SK-N-SH treated with all-trans-retinoic acid at 6 μM for 48 hours (cell line): ENCODE measurements at places on chromosomes 6 and 20.

DNA sequence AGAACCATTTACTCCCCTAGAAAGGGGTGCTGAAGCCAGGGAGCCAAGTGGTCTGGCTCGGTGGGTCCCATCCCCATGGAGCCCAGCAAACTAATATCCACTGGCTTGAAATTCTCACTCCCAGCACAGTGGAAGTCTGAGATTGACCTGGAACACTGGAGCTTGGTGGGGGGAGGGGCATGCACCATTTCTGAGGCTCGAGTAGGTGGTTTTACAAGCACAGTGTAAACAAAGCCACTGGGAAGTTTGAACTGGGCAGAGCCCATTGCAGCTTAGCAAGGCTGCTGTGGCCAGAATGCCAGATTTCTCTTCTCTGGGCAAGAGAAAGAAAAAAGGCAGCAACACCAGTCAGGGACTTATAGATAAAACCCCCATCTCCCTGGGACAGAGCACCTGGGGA is 855.8 kb upstream of the CITED2 start:
- ATAC-seq = no peak

GRCh38 chr20:41142919-41143318 is 5.6 kb downstream of the PLCG1 start:
- ATAC-seq = no peak

- ATAC-seq = no peak
These were observed 5.4 kb downstream of the DUSP22 start for GRCh38 chr6:297571-298232.

DNA sequence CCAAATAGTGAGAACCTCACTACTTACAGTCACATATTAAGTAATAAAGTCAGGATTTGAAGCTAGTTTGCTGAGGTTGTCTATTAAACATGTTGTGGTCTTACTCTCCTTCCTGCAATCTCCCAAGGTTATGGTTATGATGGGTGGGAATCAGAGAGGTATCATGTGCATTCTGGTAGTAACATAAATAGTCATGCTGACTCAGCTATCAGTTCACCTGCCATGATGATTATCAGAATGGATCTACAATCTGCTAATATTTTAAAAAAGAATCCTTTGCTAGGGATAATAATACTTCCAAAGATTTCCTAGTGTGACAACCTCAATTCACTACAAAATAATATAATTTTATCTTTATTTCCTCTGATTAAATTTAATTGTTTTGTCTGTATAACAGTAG is 671.9 kb downstream of the KHDRBS2 start:
- no peak for ATAC-seq

GRCh38 chr6:31079656-31080261 is 32.6 kb downstream of the C6orf15 start:
- peak; percentile 91 for ATAC-seq

GRCh38 chr6:141607956-141608355 is 524.8 kb upstream of the GJE1 start:
- ATAC-seq = no peak

GRCh38 chr6:16898640-16899396 is 137.6 kb upstream of the ATXN1 start:
- no peak; the same call in 2 of the 3 replicates for ATAC-seq

- no peak for ATAC-seq
These were observed 178.6 kb downstream of the PLCB1 start for GRCh38 chr20:8310618-8311017.

DNA sequence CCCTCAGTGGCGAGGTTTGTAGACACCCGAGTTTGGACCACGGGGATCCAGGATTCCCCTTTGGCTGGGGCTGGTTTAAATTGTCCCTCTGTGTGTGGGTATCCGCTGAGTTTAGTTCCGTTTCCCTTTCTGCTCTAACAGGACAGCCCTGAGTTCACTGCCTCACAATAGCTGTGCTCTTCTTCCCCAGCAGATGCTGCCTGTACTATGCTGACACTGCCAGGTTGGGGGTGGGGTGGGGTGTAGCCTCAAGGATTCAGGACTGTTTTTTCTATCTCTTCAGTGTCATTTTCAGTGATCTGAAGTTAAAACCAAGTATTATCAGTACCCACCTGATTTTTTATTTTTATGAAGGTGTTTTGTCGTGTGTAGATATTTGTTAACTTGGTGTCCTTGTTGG is 655.0 kb downstream of the COL12A1 start:
- ATAC-seq = no peak

GRCh38 chr6:32175711-32176475 is at the start of gene AGPAT1:
Gene AGPAT1, minus strand, starts transcription at chr6:32176084. Its CDS starts 4,588 bp downstream, at chr6:32171496.
- peak; percentile 77 for ATAC-seq

GRCh38 chr6:32109114-32109764 is at the start of gene TNXB:
Gene TNXB, minus strand, starts transcription at chr6:32109338. Its CDS starts 11,140 bp downstream, at chr6:32098198.
- ATAC-seq = peak; percentile 4; the same call in 2 of the 3 replicates

DNA sequence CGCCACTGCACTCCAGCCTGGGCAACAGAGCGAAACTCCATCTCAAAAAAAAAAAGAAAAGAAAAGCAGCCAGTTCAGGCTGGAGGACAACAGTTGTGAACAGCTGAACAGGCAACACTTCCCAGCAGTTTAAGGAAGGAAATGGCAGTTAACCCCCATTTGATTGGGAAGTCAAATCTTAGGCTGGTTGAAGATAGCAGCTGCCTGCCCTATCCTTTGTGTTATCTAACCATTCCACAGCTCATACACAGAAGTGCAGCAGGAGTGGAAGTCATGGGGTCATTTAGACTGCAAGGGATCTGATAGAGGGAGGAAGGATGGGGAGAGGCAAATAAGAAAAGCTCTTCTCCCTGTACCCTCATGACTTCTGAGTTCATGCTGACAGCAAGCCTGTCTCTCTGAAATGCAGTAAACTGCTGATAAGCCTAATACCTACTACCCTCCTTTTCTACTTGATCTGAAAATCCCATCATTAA is 35.3 kb downstream of the KCTD20 start:
- no peak for ATAC-seq

DNA sequence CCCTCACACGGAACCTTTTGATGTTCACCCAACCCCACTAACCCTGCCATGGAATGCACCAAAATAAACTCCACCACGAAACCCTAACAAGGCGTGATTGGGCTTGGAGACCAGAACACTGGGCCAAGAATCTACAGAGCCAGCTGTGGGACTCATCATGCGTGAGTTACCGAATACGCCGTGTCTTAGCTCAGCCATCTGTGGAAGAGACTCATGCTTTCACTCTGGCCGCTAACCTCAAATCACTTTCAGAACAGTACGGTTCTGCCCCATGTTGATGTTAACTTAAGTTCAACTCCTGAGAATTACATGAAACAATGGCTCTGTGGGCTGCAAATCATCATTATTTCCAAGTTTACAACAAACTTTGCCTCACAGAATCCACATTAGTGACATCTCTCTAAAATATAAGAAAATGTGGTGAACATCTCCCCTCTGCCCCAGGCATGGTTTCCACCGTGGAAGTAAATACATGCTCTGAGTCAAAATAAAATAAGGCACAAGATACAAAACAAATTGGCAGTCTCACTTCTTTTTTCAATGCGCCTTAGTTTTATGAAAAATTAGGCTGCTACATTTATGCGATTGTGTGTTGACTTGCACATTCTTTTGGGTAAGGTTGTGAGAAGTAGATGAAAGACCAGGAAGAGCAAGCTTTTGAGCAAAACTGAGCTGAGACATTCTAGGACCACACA is 308.9 kb upstream of the EXOC2 start:
- ATAC-seq = no peak

GRCh38 chr6:55014321-55015088 is 159.8 kb upstream of the HCRTR2 start:
- ATAC-seq = no peak

GRCh38 chr6:34852406-34853085 is 35.3 kb downstream of the TAF11 start:
- ATAC-seq = peak; percentile 30; the same call in 1 of the 3 replicates

DNA sequence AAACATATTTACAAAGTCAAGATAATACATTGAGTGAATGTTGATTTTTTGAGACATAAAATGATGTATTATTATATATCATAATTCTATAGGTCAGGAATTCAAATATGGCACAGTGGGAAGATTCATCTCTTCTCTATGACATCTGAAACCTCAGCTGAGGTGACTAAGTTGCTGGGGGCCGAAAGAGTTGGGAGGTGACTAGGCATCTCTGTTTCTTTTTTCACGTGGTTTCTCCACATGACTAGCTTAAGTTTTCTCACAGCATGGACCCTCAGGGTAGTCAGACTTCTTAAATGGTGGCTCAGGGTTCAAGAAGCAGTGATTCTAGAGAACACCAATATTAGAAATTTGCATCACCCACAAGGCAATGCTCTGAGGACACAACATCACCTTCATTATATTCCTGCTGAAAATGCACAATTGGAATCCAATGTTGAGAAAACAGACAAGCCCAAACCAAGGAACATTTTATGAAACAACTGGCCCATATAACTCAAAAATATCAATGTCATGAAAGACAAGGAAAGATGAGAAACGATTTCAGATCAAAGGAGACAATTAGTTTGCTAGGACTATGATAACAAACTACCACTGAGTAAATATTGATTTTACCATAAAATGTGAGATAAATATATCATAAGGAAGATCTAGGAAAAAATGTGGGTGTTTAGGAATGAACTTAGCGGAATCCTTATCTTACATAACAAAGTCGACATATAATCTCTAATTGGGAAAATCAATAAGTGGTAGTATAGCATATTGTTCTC is 273.3 kb upstream of the IRAK1BP1 start:
- ATAC-seq = no peak

GRCh38 chr6:44193307-44193910 is 23.3 kb upstream of the MYMX start:
- no peak for ATAC-seq

- no peak for ATAC-seq
These were observed 237.7 kb downstream of the ARHGAP18 start for GRCh38 chr6:129472239-129472638.

GRCh38 chr6:7446619-7447325 is 57.2 kb downstream of the RIOK1 start:
- ATAC-seq = no peak

- no peak; the same call in 2 of the 3 replicates for ATAC-seq
These were observed 31.8 kb downstream of the FITM2 start for GRCh38 chr20:44279228-44279627.

DNA sequence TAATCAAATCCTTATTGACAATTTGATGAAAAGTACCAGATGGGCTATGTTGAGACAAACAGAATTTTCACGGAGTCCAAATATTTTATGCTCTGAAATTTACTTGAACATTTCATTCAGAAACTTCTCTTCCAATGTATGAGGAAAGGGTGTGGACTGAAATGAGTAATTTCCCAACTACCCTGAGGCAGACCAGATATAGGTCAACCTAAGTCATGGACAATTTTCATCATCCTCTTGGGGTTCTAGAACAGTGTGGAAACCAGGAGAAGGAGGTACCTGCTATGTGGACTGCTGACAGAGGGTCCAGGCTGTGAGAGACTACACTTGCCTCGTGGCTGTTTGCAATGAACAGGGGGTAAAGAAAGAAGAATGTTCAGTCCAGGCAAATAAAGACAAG is 323.0 kb downstream of the ESR1 start:
- no peak for ATAC-seq

DNA sequence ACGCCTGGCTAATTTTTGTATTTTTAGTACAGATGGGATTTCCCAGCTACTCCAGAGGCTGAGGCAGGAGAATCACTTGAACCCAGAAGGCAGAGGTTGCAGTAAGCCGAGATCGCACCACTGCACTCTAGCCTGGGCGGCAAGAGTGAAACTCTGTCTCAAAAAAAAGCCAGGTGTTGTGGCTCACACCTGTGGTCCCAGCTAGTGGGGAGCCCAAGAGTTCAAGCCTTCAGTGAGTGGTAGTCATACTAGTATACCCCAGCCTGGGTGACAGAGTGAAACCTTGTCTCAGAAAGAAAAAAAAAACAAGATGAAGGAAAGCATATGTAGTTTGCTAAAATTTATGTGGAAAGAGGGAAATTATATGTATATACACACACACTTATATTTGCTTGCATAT is 20.0 kb upstream of the POU5F1 start:
- ATAC-seq = no peak

GRCh38 chr20:15890407-15890982 is 682.8 kb downstream of the KIF16B start:
- ATAC-seq = no peak

DNA sequence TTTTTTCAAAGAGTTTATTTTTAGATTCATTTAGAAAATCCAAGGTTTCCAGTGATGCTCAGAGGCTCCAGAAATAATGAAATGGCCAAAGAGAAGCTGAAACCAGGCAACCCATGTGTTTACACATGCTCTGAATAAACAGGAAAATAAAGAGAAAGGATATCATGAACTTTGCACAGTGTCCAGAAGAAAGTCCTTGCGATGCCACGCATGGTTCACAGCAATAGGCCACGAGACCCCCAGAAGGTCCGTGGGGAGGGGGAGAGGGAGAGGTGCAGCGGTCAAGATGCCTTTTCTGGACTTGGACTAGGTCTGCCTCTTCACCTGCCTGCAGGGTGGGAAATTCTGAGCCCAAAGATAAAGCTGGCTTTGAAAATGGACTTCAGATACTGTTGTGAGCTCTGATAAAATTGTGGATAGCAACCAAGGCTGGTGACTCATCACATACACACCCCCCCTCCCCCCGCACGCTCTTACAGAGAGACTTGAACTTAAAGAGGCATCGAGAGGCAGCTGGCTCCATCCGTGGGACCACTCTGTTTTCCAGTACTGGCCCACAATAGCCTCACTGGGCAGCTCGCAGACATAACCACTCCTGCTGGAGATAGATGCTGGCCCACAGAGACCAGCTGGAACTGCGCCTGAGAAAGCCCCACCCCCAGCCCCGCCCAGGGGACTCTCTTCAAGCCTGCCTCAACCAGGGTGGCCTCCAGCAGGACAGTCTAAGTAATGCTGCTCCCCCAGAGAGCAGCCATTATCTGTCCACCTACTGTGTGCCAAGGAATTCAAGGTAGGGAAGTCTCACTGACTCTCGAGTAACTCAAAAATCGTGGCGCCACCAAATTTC is 21.2 kb upstream of the NFATC2 start:
- peak; percentile 61 for ATAC-seq
